Activated CD4-positive, alpha-beta T cell treated with anti-CD3 and anti-CD28 coated beads for 36 hours (primary cell): ENCODE measurements at places on chromosomes 5 and 9. TPM values are rescaled to one million over a fixed set of nuclear protein-coding genes. Genes with fewer than 3 reads are reported as not detected.

GRCh38 chr5:96794757-96795156, 13.0 kb downstream of the ERAP1 start:
- peak; percentile 81 for DNase-seq

DNA sequence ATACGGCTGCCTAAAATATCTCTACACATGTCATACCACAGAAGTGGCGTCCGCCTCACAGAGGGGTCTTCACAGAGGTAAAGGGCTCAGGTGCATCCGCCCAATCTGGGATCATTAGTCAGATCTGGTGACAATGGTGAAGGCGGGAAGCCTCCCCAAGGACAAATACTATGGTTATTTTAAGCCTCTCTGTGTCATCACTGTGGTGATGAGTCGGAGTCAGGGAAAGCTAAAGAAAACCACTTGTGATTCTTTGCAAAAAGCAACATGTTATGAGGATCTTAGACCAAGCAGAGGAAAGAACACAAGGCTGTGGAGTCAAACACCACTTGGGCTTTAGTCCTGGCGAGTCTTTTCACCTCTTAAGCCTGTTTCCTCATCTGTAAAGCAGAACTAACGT, 190.4 kb downstream of the DRD1 start:
- no peak for DNase-seq

- DNase-seq = no peak
Measured at GRCh38 chr5:54996466-54996865, 11.1 kb upstream of the ESM1 start.

GRCh38 chr5:74311961-74312360, 328.6 kb downstream of the ENC1 start:
- DNase-seq = no peak

DNA sequence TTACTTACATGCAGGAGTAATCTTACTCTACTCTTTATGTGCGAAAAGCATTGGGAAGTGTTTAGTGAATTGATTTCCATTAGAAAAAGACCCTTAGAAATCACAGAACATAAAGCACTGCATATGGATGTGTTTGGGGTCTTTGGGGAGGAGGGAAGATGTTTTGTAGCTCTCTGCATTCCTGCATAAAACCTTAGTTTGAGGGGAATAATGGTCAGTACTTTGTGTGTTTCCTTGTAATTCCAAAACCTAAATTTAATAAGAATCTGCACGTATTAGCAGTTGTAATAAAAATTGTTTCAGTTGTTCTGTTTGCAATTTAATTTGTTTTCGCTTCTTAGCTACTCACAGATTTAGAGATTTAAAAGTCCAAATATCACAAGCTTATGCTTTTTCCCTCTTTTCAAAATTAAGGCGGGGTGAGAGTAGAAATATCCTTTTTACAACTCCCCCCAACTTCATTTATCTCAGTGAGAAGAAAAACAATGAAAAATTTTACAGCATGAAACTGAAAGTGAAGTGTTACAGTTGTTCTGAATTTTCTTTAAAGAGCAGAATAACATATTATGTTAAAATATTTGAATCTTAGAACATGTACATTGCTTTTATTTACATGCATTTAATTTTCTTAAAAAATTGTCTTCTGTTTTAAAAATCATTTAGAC, 143.8 kb downstream of the SMARCA2 start:
- DNase-seq = no peak

- DNase-seq = peak; percentile 61
Measured at GRCh38 chr5:36724467-36725332, 118.3 kb downstream of the SLC1A3 start.

DNA sequence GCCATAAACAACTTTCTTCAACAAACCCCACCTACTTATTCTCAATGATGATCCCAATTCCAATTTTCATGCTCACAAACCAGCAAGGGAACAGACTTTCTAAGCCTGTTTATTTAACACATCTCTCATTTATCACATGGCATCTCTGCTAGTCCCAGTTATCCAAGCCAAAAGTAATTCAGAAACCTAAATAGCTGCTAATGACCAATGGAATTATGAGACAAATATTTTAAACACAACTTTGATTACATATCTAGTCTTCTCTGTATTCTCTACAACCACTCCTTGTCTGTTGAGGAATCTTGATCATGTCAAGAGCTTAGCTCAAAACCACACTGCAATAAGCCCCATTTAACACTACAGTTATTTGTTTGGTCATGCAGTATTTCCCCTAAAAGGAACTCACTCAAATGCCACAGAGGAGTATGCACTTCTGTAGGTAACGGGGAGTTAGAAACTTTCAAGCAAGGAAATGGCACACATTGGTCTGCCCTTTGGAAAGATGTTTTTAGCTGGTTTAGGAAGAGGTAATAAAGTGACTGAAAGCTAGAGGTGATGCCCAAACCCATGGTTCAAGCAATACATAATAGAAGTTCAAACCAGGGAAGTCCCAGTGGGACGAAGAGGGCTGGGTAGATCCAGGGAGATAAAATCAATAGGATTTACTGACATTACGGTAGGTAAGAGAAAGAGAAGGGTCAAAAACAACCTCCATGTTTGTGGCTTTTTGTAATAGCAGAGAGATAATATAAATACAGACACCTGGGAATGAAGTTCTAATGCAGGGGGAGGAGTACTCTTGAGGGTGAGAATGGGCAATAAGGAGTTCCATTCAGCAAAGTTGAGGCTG, 42.1 kb upstream of the HTR4 start:
- DNase-seq = no peak

DNA sequence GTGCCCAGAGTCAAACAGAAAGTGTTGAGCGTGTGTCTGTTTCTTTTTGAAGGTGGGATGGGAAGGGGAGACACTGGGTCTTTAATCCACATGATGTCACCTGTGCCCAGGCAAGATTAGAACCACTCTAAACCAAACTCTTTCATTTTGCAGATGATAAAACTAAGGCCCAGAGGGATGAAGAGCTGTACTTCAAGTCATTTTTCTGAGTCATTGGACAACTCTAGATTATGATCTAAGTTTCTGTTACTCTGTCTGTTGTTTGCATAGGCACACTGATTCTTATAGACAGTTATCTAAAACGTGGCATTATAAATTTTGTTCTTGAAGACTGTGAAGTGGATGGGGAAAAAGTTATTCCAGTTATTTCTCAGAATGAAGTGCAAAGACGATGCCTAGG, 48.8 kb downstream of the MAST4 start:
- DNase-seq = no peak

Gene POU5F2
- total RNA-seq = 0.40 TPM
